NCI-H446 (cell line): ENCODE measurements at places on chromosomes 11 and 22.

GRCh38 chr11:12224537-12224893, 114.1 kb downstream of the MICAL2 start:
- peak; percentile 62 for DNase-seq

- DNase-seq, result no peak
Observed at GRCh38 chr22:47367107-47367690, 604.7 kb downstream of the TBC1D22A start.

- DNase-seq, result no peak
Observed at GRCh38 chr11:44943696-44944095, 7.0 kb downstream of the TP53I11 start.

DNA sequence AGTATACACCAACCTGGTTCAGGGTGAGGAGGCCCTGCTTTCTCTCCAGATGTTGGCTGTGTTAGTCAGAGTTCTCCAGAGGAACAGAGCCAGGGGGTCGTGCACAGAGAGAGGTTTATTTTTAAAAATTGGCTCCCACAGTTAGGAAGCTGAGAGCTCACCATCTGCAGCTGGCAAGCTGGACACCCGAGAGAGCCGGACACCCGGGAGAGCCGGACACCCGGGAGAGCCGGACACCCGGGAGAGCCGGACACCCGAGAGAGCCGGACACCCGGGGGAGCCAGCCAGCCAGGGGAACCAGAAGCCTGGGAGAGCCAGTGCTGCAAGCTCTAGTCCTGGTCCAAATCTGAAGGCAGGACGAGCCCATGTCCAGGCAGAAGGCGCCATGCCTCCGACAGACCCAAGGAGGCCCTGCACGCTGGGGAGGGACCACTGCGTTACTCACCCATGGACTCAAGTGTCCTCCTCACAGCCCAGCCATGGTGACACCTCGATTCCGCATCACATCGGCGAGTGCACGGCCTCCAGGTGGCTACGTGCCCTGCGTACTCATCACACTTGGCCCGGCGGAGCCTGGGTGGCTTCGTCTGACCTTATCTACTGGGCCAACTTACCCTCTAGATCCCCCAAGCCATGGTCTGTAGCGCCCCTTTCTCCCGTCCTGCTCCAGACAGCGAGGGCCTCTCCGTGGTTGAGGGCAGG, 99.0 kb downstream of the BRD1 start:
- no peak for DNase-seq

DNA sequence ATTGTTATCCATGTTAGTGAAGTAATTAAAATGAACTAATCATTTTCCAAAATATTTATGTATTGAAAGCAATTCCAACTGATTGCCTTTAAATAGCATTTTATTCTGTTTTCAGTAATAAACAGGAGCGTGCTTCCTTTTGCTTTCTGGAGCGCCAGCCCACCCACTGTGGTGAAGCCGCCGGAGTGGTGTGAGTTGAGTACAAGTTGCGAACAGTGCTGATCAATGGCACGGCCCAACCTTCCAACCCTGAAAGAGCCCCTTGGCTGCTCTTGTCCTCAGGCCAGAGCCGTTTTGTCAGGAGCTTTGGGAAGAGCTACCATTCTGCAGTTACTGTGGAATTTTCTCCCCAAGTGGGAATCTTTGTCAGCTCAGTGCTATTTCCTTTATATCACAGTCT, 42.8 kb downstream of the NTM start:
- DNase-seq, result no peak

- DNase-seq, result no peak
Observed at GRCh38 chr11:126161023-126161391, 50.4 kb downstream of the RPUSD4 start.

- no peak for DNase-seq
Observed at GRCh38 chr22:46569055-46569847, 31.8 kb upstream of the CELSR1 start.

- no peak for DNase-seq
Observed at GRCh38 chr11:31824332-31824878, 13.3 kb upstream of the PAX6 start.

DNA sequence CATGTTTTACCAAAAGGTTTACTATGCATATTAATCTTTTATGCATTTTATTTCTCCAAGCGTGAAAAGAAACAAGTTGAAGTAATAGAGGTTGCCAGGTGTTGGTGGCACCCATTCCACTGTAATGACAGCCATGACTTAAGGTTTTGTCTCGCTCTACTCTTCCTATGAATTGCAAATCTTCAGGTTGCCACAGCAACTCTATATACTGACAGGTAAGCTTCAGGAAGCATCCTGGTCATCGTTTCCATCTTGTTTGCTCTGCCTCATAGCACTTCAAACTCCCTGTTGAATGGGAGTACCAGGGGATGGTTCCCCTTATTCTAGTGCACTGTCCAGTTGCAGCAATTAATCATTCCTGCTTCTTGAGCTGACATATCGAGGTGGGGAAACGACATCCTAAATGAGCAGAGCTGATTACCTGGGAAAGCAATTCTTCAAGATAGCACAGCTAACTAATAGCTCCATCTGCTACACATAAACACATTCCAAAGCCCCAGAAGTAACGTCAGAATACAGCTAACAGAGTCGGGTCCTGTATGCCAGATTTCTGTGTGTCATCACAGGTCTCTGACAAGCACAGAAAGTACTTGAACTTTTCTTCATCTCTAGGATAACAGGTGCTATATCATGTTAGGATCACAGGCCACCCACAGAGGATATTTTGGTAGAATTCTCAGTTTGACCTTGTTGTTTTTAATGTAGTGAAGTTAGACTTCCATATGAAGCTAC, 80.3 kb downstream of the CADM1 start:
- DNase-seq, result no peak

DNA sequence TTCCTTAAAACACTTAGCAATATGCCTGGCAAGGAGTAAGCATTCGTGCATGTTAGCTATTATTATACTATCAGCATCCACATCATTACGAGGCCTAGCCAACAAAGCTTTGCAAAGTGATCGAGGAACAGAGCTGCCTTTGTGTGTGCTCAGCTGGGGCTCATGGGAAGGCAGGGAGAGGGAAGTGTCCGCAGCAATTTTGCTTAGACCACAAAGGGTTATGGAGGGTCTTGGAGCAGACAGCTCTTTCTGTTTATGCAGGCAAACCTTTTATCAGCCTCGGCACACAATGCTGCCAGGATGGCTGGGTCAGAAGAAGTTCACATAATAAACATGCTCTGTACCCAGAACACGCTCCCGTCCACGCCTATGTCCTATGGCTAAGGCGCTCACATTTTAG, 10.9 kb upstream of the DKK3 start:
- no peak for DNase-seq

- no peak for DNase-seq
Observed at GRCh38 chr11:88348870-88349269, 11.3 kb upstream of the CTSC start.

GRCh38 chr11:67492801-67493547, 10.1 kb downstream of the AIP start:
- no peak for DNase-seq

- DNase-seq, result no peak
Observed at GRCh38 chr11:127492029-127492428, 491.5 kb upstream of the KIRREL3 start.

DNA sequence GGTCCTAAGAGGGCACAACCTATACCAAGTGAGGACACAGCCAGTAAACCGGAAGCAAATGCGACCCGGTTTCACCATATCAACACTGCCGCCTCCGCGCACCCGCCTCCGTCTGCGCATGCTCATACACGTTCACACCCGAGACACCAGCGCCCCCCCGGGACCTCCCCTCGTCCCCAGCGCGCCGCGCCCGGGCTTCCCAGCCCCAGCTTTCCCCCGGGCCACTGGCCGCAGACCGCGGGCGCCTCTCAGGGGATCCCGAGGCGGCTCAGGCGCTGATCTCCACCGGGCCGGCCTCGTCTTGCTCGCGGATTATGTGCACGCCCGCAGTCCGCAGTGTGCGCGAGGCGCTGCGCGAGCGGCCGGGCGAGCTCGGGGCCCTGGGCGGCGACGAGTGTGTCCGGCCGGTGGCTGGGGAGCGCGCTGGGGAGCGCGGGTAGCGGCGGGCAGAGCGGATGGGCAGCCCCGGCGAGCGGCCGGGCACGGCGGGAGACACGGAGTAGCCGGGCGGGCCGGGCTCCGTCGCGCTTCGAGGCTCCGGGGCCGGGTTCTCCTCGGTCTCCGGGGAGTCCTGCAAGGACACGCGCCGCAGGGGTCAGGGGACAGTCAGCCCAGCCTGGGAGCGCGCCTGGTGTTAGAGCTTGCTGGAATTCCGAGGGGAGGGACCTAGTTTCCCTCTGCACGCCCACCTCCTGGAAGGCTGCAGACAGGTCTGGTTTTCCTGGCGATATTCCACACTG, 2.0 kb downstream of the HEPN1 start:
- DNase-seq, result no peak
